ENCODE measurements at places on chromosomes 5 and 9. TPM values are rescaled to one million over a fixed set of nuclear protein-coding genes. Genes with fewer than 3 reads are reported as not detected.

DNA sequence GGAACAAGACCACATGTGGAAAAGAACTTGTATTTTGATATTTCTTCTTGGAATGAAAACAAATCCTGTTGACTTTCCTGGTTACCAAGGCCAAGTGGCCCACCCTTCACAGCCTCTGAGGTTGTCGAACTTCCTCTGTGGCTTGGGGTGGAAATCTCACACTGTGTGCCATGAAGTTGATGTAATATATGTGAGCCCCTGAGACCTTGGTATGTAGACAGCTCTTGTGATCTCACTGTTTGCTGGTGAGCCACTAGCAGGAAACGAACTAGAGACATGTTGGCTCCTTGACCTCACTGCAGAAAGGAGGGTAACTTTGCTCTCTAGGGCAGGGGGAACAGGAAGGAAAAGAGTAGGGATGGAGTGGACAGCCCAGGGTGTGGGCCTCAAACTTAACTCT lies 159.4 kb downstream of the ARHGAP26 start:
- no peak for DNase-seq

- no peak for DNase-seq
Measured at GRCh38 chr5:132067941-132068808, 5.4 kb upstream of the CSF2 start.

GRCh38 chr9:116145036-116145435 lies 8.6 kb upstream of the PAPPA start:
- DNase-seq, result no peak

GRCh38 chr9:123033864-123034601 lies 566 bp downstream of the GPR21 start:
- DNase-seq, result no peak

GRCh38 chr5:63686938-63687337 lies 275.3 kb downstream of the HTR1A start:
- DNase-seq, result no peak

DNA sequence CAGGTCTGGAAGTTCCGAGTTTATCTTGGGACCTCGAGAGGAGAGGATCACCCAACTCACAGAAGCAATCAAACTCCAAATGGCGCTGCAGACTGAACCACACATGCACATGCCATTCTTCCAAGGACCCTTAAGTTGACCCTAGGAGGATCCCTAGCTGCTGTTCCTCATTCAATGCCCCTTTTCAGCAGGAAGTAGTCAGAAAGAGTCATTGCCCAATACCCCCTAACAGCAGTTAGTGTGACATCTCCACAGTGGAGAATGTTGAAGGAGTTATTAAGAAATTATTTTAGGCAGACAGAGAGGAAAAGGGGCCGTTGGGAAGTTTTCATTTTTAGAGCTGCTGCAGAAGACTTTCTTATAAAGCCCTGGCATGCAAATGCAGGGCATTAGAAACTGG lies 229.9 kb upstream of the DAB2 start:
- no peak for DNase-seq

DNA sequence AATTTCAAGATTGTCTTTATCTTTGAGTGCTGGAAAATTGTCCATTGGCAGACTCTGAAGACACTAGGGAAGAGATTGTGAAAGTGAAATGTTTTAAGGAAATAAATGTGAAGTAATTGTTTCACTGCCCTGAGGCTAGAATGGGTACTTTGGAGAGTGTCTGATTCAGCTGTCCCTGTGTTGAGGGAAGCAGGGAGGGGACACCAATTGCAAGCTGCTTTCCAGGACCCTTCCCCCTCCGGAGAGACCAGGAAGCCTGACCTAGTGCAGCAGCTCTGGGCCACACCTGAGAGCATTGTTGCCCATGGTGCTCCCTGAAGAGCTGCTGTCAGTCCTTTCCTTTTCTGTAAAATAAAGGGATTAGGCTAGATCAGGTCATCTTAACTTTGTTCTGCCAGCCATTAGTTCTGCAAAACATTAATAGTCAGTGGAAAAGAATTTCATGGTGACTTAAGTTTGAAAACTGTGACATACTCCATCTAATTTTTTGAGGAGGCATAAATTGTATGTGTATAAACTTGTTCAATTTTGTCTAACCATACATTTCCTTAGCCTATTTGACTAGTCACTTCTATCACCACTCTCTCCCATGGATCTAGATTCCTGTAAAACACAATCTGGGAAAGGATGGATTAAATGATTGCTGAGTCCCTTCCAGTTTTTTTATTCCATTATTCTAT lies 18.8 kb downstream of the MAP1B start:
- DNase-seq, result no peak

GRCh38 chr9:109585796-109586195 lies 87.7 kb upstream of the PTPN3 start:
- DNase-seq, result no peak

DNA sequence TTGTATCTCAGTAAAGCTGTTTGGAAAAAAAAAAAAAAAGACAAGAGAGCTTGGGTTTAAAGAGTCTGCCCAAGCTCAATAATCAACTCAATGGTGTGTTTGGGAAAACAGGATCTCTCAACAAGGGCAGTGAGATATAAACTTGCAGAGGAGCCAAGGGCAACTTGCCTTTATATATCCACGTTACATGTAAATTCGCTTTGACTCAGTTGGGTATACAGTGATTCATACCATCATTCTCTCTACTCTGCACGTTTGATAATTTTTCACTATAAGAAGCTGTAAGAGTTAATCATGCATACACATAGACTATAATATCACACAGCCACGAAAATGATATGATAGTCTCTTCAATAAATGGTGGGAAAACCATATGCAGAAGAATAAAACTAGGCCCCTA lies 24.9 kb downstream of the ADAM19 start:
- DNase-seq, result no peak

GRCh38 chr9:133927041-133927440 lies 65.1 kb downstream of the VAV2 start:
- no peak for DNase-seq

DNA sequence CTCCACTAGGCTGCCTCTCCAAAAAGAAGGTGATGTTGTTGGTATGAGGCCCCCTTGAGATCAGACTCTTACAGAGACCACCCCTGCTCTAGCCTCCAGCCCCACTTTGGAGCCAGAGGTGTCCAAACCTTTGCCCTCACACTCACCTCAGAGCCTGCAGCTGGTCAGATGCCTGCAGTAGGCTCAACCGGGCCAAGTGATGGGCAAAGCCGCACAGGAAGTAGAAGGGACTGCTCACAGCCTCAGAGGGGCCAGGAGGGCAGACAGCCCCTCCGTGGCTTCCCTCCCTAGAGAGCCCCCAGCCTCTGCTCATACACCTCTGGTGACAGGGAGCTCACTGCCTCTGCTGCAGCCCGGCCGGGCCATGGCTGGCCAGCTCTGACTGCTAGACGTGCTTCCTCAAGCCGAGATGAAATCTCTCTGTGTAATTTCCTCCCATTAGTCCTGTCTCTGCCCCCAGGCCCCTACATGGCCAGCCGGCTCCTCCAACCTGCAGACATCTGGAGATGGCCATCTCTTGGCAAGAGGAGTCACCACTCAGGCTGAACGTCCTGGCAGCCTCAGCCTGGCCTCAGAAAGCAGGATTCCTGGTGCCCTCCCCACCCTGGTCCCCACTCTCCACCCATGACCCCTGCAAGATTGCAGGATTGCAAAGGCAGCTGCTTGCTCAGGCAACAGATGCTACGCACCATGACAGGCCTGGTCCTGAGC lies 7.3 kb upstream of the TCF7 start:
- DNase-seq, result no peak

GRCh38 chr9:22308177-22308576 lies 138.4 kb upstream of the DMRTA1 start:
- no peak for DNase-seq

DNA sequence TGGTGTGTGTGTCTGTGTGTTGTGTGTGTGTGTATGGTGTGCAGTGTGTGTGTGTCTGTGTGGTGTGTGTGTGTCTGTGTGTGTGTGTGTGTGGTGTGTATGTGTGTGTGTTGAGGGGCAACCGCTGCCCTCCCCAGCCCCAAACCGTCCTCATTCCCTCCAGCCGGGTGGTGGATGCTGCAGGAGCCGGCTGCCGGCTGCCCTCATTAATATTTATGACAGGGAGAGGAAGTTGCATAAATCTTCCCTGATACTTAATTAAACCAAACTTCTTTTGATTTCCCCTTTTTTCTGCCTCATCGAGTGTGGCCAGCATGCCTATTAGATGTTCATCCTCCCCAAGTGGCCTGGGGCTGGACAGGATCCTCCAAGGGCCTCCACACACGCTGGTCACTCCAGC lies 121.4 kb upstream of the MVB12B start:
- no peak for DNase-seq

The KCNMB1 gene
- not detected for polyA plus RNA-seq

The EQTN gene
- not detected for polyA plus RNA-seq

The CDC20B gene
- polyA plus RNA-seq, result not detected

The CCDC192 gene
- polyA plus RNA-seq, result not detected
